ENCODE measurements at places on chromosomes 2 and 18.
A peak's percentile ranks its signal among the peaks of the same experiment; 100 is the strongest.

DNA sequence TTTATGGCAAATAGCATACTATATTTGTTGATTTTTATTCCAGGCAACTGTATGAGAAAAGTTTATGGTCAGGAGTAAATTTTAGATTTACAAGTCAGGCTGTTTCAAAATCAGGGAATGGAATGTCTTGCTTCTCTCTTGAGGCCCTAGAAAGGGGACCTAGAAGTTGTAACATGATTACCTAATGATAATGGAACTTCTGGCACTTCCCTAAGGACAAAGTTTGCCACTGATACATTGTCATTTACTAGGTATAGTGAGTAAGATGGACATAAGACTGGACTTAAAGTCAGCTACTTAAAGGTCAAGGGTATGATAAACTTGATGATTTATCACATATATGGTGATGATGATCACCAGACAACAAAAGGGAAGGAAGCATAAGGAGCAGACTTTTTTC, 103.3 kb upstream of the VRK2 start:
- no peak for DNase-seq

- DNase-seq, result no peak
Measured at GRCh38 chr2:233076749-233077148, 16.6 kb downstream of the INPP5D start.

- no peak for DNase-seq
Measured at GRCh38 chr2:191670787-191671186, 7.1 kb upstream of the NABP1 start.

DNA sequence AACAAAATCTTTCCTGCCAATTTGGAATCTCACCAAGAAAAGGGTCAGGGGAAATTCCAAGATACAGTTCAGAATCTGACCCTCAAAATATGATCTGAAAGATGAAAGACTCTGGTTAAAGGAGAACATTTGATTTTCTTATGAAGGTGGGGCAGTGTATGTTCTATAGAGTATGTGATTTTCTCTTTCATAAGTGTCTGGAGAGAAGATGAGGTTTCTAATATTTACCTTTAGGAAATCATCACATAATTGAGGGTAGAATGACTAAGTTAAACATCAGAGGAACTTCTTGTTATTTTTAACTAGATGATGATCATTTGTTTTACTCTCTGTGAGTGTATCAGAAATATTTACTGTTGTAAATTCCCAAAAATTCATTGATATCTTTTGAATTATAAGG, 27.8 kb upstream of the MBOAT2 start:
- no peak for DNase-seq

- DNase-seq, result no peak
Measured at GRCh38 chr2:104402825-104403224, 451.1 kb upstream of the POU3F3 start.

DNA sequence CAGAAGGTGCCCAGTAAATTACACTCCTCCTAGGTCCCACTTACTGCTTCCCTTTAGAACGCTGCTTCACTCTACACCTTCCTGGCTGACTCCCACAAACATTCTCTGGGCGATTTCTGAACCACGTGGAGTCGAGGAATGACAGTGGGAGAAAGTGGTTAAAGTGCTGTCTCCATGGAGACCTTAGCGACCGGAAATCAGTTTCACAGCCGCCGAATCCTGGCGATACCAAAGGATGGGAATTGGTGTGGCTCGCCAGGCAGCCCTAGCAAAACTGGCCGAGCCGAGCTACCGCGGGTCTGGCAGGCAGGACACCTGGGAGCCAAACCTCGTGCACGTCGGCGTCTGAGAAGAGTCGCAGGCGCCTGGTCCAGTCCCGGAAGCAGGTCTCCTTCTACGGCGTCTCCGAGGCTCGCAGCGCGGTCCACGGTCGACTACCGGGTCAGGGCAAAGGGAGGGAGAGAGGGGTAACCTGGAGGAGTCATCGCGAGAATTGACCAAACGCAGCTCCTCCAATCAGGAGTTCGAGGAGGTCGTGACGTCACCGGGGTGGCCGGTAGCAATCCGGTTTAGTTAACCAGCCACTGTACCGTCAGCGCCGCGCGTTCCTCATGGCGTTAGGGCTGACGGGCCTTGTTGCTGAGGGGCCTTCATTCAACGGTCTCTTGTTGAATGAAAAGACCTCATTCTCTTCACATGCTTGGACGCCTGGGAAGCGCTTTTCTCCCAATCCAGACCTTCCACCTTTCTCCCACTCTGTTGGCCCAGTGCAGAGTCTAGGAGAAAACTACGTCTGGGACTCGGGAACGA, at the start of gene THADA:
TSS of gene THADA (minus strand) at position 436 of the 810 bp plus-strand sequence. CDS start 3,646 bp downstream, outside the sequence.
- DNase-seq, result peak; percentile 94

DNA sequence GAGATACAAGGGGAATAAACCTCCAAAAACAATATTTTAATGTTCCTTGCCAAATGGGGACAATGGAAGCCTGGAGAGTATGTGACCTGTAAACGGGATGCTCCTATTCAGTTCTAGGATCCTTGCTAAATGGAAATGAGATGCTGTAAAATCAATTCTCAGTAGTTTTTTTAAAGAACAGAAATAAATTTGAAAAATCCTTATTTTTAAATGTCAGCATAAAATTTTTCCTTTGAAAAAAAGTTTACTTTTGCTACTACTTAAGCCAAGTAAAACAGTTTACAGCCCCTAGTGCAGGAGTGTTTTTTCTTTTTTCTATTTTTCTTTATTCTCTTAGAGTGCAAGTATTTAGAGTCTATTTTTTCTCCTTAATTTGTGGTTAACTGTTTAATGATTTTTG, 158.8 kb downstream of the MBD5 start:
- DNase-seq, result no peak

GRCh38 chr2:25207078-25207545, 38.7 kb upstream of the POMC start:
- DNase-seq, result no peak

- no peak for DNase-seq
Measured at GRCh38 chr18:41038071-41038470, 917.0 kb upstream of the PIK3C3 start.

DNA sequence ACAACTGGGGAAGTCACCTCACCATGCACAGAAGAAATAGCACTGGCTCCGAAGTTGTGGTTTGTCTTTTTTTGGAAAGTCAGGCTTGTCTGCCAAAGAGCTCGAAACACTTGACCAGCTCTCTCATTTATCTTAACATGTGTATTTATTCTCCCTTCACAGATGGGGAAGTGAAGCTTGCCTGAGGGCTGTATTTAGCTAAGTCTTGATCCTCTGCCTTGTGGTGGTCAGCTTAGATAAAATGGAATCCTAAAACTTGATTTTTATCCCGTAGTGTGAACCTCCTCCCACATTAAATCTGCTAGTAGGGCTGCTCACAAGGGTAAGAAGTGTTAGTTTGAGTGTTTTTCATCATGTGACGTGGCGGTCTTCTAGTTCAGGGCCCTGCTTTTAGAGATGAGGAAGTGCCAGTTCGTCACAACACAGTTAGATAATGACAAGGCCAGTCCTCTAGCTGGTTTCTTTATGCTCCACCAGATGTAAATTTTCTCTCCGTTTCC, 89.7 kb downstream of the TMEM247 start:
- no peak for DNase-seq

DNA sequence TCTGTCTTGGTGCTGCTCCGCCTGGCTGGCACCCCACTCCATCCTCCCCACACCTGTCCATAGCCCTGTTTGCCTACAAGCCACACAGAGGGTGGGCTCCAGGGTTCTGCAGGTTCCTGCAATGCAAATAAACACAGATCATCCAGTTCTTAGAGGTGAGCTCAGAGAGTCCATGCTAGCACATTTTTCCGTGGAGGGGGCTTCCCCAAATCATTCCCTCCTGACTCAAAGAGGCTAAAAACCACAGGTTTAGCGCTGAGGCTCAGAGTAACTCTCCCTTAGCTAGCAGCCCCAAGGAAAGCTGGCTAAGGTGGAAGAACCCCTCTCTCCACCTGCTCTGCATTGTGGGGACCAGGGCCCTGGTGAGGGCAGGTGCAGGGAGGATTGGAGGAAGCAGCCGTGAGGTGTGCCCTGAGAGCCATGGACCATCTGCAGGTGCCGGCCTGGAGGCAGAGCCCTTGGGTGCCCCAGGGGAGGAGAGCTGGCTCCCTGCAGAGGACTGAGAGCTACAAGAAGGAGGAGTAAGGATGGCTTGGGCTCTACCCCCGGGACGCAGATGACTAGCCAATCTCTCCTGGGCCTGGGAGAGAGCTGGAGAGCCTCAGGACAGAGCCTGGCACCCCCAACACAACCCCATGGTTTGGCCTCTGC, 23.8 kb upstream of the TEX44 start:
- no peak for DNase-seq
